ENCODE measurements at places on chromosomes 11 and 22.

DNA sequence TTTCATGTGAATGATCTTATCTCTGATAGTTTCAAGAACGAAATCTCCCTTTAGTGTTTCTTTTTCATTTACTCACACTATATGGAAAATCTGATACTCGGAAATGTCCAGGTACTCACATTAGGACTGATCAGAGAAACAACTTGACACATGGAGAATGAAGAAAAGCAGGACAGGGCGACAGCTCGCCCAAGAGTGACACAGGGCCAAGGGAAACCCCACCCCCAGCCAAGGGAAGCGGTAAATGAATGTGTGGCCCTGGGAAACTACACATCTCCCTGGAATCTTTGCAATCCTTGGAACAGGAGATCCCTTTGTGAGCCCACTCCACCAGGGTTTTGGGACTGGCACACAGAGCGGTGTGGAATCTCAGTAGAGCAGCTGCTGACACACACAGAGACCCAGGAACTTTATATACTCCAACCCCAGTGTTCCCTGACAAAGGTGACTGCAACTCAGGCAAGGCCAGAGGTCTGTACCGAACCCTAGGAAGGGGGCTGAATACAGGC is 303.7 kb upstream of the ARHGAP42 start:
- H3K27me3 ChIP-seq, result no peaks in the 10 kb centered on the region
- no peak overlapping the region for H3K4me3 ChIP-seq
- no peaks in the 10 kb centered on the region for H3K36me3 ChIP-seq
- DNase-seq, result no peak

DNA sequence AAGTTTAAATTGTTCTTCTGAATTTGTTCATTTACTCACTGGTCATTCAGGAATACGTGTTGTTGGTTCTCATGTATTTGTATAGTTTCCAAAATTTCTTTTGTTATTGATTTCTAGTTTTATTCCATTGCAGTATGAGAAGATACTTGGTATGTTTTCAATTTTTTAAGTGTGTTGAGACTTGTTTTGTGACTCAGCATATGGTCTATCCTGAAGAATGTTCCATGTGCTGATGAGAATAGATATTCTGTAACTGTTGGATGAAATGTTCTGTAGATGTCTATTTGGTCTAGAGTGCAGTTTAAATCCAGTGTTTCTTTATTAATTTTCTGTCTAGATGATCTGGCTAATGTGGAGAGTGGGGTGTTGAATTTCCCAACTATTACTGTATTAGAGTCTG is 23.5 kb downstream of the CFAP300 start:
- no peak overlapping the region for H3K4me3 ChIP-seq
- no peak for DNase-seq
- no peaks in the 10 kb centered on the region for H3K27me3 ChIP-seq
- no peaks in the 10 kb centered on the region for H3K4me1 ChIP-seq
- no peak overlapping the region for H3K27ac ChIP-seq
- no peaks in the 10 kb centered on the region for H3K36me3 ChIP-seq

DNA sequence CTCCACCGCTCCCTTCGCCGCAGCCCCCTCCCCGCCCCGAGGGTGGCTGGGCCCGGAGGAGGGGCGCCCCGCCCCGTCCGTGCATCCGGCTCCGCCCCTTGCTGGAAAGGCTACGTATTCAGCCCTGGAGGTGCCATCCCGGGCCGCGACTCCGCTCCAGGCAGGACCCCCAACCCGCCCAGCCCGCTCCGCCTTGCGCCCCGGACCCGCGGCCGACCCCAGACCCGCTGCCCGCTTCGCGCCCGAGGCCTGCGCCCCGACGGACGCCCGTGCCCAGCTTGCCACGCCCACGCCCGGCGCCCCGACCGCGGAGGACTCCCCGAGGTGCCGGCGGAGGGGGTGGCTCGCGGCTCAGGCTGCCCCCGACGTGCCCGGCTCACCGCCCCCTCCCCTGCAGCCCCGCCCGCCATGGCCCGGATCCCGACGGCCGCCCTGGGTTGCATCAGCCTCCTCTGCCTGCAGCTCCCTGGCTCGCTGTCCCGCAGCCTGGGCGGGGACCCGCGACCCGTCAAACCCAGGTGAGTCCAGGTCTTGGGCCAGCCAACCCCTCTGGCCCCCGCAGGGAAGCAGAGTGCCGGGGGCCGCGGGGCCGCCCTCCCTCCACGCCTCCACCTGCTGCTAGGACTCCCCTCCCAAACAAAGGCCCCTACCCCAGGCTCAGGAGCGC is at the start of gene ADM2:
Gene ADM2 (plus strand): TSS at position 104 of the 667 bp plus-strand sequence. CDS start 305 bp downstream, at position 409.
- H3K36me3 ChIP-seq, result no peaks in the 10 kb centered on the region
- peaks cover 23% of the 10 kb centered on the region for H3K27me3 ChIP-seq
- H3K27ac ChIP-seq, result no peak within 1 kb of the TSS
- DNase-seq, result no peak
- H3K4me1 ChIP-seq, result no peaks in the 10 kb centered on the region
- peak within 1 kb of the TSS; percentile 44 for H3K4me3 ChIP-seq

GRCh38 chr11:12975195-12975594 is 33.9 kb upstream of the RASSF10 start:
- no peaks in the 10 kb centered on the region for H3K36me3 ChIP-seq
- no peaks in the 10 kb centered on the region for H3K27me3 ChIP-seq
- no peaks in the 10 kb centered on the region for H3K4me1 ChIP-seq
- no peak for DNase-seq
- no peak overlapping the region for H3K4me3 ChIP-seq

DNA sequence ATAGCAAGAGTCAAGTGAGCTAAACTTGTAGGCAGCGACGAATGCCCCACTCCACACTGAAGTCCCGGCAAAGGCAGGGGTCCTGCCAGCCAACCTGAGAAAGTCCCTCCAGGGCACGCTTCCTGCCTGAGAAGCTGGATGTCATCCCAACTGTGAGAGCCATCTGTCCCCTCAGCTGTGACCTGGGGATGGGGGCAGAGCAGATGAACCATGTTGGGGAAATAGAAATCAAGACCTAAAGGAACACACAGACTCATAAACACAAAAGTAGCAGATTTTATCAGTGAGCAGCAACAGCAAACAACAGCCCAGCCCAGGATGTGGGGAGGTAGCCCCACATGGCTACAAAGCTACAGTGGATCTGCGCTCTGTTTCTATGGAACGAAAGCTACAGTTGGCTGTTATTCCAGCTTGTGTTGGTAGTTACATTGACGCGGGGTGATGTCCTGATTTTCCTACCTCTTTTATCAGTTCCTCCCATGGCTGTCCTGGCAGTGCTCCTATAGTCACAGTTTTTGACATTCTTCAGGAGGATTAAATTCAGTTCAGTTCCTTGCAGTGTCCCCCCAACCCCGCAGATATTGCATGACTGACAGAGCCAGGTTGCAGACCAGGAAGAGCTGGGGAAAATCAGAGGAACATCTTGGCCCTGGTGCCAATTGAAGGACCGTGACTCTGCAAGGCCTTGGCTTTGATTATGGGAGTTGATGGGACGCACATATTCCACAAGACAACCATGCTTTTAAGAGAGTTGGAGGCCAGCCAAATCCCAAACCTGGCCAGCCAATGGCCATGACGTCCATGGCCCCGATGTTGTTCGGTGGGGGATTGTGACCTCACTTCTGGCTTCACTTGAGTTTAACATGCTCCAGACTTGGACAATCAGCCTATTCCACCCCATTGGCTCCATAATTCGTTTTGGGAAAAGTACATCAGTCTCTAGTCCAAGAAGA is 14.6 kb downstream of the MRGPRD start:
- no peaks in the 10 kb centered on the region for H3K27me3 ChIP-seq
- H3K4me1 ChIP-seq, result no peaks in the 10 kb centered on the region
- no peak overlapping the region for H3K27ac ChIP-seq
- DNase-seq, result no peak
- no peaks in the 10 kb centered on the region for H3K36me3 ChIP-seq
- H3K4me3 ChIP-seq, result no peak overlapping the region

GRCh38 chr11:27904358-27905055 is 203.4 kb downstream of the KIF18A start:
- H3K36me3 ChIP-seq, result no peaks in the 10 kb centered on the region
- no peaks in the 10 kb centered on the region for H3K4me1 ChIP-seq
- DNase-seq, result no peak
- no peak overlapping the region for H3K27ac ChIP-seq
- H3K4me3 ChIP-seq, result no peak overlapping the region
- H3K27me3 ChIP-seq, result no peaks in the 10 kb centered on the region

GRCh38 chr11:47946682-47947559 is 33.4 kb upstream of the PTPRJ start:
- H3K4me3 ChIP-seq, result no peak overlapping the region
- peak; percentile 87 for DNase-seq
- H3K27me3 ChIP-seq, result no peaks in the 10 kb centered on the region
- no peaks in the 10 kb centered on the region for H3K36me3 ChIP-seq
- H3K27ac ChIP-seq, result no peak overlapping the region

DNA sequence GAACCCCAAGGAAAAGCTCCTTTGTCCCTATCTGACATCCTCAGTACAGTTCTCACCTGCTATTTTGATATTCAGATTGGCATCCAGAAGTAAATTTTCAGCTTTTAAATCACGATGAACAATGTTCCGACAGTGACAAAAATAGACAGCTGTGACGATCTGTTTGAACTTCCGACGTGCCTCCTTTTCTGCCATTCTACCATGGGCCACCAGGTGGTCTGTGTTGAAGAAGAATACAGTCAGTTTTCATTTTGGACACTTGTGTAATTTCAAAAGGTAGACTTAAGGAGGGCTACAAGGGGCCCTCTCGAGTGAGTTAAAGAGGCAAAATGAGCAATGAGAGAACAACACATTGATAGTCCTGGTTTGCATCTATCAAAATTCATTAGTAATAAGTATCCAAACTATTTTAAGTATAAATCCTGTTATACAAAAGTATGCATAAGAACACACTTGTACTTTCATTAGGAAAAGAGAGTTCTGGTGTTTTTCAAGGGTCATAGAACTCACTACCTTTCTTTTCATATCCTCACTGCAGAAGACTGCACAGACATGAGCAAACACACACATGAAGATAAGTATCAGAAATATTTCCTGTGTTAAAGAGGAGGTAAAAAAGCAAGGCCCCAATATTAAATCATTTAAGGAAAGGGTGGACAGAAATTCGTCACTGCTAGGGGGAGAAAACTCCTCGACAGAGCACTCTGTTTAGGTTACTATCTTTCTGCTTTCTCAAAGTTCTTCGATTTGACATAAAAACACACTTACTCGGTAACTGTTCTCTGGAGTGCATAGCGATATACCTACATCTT is 89.9 kb upstream of the APOA1 start:
- peaks cover 6% of the 10 kb centered on the region for H3K36me3 ChIP-seq
- H3K4me1 ChIP-seq, result peaks cover 54% of the 10 kb centered on the region
- H3K4me3 ChIP-seq, result no peak overlapping the region
- no peak for DNase-seq

DNA sequence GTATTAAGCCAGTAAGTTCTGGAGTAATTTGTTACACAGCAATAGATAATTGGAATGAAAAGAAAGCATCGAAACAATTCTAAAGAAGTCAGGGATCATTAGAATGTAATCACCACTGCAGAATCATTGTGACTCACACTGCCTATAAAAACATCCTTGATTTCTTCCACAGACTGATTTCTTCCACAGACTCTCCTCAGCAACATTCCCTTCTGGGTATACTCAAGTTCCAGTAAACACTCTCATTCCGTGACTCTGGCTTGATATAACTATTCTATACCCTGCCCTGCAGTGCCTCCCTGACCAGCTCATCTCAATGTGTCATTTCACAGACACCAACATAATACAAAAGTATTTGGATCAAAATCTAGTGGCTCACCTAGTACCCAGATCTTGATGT is 120.5 kb downstream of the BBOX1 start:
- H3K4me3 ChIP-seq, result no peak overlapping the region
- no peak overlapping the region for H3K27ac ChIP-seq
- H3K4me1 ChIP-seq, result no peaks in the 10 kb centered on the region

DNA sequence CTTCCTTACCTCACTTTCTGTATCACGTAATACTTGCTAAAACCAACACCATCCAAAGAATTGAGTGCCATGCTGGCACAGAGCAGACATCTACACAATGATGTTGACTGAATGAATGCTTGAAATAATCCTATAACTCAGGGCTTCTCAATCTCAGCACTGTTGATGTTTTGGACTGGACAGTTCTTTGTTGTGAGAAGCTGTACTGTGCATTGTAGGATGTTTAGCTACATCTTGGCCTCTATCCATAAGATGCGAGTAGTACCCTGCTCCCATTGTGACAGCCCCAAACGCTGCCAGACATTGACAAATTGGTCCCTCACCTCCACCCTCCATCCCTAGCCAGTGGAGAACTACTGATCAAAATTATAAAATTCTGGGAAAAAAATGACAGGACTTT is 153.4 kb downstream of the NAV2 start:
- H3K27ac ChIP-seq, result no peak overlapping the region
- H3K4me1 ChIP-seq, result peaks cover 59% of the 10 kb centered on the region
- H3K27me3 ChIP-seq, result no peaks in the 10 kb centered on the region
- H3K4me3 ChIP-seq, result no peak overlapping the region

DNA sequence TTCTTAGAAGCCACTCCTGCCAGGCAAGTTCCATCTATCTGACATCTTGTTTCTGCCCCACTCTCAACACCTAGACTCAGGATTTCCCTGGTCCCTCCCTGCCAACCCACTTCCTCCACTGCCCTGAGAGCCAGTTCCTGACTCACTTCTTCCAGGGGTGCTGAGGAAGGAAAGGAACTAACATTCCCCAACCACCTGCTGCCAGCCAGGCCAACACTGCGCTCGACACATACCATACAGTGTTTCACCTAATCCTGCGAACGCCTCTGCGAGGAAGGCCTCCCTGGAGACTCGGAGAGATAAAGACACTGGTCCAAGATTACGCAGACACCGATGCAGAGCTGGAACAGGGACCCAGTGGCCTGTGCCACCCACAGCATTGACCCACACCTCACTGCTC is 40.2 kb downstream of the MICAL3 start:
- H3K27me3 ChIP-seq, result no peaks in the 10 kb centered on the region
- peaks cover 61% of the 10 kb centered on the region for H3K4me1 ChIP-seq
- no peaks in the 10 kb centered on the region for H3K36me3 ChIP-seq
- no peak overlapping the region for H3K4me3 ChIP-seq
- DNase-seq, result no peak
- H3K27ac ChIP-seq, result no peak overlapping the region

GRCh38 chr11:87215236-87215635 is 177.5 kb downstream of the TMEM135 start:
- no peaks in the 10 kb centered on the region for H3K27me3 ChIP-seq
- DNase-seq, result no peak
- no peaks in the 10 kb centered on the region for H3K36me3 ChIP-seq
- H3K4me1 ChIP-seq, result no peaks in the 10 kb centered on the region

DNA sequence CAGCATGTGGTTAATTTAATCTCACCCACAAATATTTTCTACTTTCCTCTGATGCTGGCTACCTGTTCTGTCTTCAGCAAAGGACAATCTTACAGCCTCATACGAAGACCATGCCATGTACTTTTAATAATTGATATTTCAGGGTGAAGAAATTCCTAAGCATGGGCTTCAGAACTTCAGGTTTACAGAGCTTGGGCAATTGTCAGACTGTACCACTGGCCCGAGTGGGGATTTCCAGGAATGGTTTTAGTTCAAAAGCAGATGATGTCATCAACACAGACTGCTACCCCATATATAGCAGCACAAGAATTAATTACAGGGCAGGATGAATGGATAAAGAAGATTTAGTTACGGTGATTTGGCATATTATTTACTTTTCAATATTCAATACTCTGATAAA is 171.8 kb downstream of the ETS1 start:
- no peak overlapping the region for H3K4me3 ChIP-seq
- DNase-seq, result no peak
- no peaks in the 10 kb centered on the region for H3K36me3 ChIP-seq

Measured in right atrium auricular region (tissue), 2 donors.